IPS DF 19.7 (cell line): ENCODE measurements at places on chromosomes 1 and 21.

DNA sequence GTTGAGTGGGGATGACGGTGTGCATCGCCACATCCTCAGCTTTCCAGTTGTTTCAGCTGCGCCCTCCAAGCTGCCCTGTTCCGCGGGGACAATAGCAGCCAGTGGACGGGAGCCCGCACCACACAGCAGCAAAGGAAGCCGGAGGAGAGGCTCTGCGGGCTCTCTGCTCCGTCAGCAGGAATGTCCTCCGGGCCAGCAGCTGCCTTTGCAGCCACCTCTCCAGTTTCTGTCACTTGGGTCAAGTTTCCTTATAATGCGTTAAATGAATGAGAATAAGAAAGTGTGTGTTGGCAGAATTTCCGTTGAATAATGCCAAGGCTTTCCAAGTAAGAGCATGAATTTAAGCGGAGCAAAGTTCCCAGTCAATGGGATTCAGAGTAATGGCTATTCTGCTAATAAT is 263.3 kb downstream of the KIF26B start:
- no peak for DNase-seq

DNA sequence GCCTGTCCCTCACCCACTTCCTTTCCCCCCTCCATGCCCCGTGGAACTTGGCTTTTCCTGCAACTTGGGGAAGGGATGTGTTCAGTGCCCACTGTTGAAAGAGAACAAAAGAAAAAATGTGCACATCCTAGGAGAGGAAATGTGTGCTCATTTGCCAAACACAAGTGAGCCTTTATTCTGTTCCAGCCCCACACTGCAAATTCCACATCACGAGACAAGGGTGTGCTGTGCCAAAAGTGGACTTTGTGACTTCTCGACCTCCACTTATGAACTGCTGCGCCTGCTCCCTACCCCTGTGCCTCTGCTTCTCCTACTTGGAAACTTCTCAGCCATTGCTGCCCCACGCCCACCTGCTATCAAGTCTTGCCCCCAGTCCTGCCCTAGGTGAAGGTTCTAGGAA is 97.0 kb upstream of the GRIK3 start:
- DNase-seq = no peak

DNA sequence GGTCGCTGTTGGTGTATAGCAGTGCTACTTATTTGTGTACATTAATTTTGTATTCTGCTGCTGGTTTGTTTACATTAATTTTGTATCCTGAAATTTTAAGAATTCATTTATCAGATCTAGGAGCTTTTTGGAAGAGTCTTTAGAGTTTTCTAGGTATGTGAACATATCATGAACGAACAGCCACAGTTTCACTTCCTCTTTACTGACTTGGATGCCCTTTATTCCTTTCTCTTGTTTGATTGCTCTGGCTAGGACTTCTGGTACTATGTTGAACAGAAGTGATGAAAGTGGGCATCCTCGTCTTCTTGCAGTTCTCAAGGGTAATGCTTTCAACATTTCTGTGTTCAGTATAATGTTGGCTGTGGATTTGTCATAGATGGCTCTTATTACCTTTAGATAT is 1757.9 kb downstream of the BRINP3 start:
- no peak for DNase-seq

DNA sequence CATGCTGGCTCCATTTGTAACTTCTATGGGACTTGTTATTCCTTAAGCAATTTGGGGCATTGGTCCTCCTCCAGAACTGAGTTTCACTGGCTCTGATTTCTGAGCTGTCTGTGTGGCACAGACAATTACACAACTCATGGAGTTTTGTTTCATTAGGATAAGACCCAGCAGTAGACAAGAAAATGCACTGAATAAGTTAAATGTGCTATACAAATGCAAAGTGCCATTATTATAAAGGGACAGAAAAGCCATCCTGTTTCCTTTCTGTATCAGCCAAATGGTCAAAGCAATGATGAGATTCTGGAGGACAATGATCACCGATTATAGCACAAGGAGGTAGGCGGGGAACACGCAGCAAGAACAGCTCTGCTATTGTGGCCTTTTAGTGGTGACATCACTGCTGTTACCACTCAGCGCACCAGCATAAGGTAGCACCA is 81.9 kb downstream of the CNIH3 start:
- no peak for DNase-seq

DNA sequence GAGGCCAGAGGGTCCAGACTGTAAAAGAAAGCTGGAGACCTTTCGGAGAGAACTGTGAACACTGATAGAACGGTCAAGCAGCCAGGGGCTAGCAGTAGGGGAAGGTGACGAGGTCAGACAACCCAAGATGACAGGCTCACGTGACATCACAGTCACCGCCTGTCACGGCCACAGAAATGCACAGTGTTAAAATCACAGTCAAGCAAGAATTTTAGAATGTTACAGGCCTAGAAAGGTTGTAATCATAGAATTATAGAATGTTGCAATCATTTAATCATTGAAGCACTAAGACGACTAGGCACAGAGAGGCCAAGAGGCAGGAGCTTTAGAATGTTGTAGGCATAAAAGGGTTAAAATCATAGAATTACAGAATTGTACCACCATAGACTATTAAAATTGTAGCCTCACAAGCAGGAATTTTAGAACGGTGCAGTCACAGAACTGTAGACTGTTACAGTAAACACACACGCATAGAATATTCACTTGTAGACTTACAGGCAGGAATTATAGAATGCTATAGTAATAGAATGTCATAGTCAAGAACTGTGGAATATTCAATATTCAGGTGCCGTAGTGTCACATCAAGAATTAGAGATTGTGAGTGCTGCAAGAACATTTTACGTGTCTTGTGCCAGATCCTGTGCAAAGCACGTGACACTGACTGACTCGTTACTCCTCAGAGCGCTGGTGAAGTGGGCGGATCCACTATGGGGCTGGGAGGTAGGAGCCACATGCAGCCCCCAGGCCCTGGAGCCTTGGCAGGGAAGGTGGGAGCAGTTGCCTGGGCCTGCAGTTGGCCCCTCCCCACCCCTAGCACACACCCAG is 118.1 kb downstream of the EPHB2 start:
- DNase-seq = no peak

- DNase-seq = no peak
Observed at GRCh38 chr21:41067709-41068108, 100.3 kb upstream of the BACE2 start.

DNA sequence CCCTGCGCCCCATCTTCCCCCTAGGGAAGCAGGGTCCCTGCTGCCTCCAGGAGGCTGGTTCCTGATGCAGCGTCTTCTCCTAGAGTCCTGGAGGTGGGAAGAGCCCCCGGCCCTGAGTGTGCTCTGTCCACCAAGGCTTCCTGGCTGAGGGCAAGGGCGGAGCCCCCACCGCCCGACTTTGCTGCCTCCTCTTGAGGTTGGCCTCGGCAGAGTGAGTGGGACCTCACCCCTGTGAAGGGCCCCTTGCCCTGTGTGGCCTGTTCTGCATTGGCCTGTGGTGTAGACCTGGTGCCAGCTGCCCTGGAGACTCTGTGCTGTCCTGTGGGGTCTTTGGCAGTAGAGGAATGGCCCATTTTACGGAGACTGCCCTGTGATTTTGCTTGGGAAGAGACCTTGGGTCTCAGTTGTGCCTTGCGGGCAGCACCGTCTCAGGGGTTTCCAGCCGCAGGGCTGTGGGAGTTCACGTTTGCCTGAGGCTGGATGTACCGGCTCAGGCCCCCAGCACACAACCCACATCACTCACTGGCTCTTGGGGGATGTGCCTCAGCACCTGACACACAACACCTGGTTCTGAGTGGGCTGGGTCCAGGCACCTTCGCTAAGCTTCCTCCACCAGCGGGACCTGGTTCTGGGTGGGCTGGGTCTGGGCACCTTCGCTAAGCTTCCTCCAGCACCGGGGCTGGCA is 73.6 kb downstream of the SKI start:
- DNase-seq = no peak

GRCh38 chr1:33433509-33434362 is 2.8 kb upstream of the PHC2 start:
- DNase-seq = no peak

- DNase-seq = no peak
Observed at GRCh38 chr1:32047701-32048100, 25.0 kb upstream of the TMEM39B start.

GRCh38 chr1:179702946-179703539 is 40.0 kb upstream of the FAM163A start:
- DNase-seq = no peak

DNA sequence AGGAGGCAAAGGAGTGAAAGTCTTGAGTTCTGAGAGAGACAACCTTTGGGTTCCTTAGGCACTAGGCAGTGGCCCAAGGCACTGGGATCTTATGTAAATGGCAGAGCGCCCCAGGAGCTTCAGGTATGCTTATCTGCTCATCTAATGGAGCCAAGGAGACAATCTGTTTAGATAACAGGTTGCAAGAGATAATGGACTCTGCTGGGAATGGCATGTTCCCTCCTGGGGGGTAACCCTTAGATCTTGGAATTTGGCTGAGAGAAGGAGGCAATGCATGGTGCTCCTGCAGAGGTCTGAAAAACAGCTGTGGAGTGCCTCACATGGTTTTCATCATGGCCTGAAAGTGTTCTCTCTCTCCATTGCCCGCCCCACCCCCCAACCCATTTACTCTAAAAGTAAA is 44.1 kb upstream of the WLS start:
- DNase-seq = peak; percentile 95

DNA sequence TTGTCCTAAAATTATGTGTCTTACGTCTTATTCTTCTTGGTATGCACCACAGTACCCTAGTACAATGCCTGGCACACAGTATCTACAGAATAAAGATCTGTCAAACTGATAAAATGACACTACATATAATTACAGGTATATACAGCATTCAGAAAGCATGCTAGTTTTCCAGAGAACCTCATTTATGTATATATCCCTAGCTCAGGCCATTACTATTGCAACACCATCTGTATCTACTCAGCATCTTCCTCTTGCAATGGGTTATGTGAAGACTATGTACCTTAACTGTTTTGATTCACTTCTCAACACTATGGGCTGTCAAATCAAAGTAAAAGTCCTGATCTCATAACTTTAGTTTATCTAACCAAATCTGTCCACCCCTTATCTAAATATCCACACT is 58.5 kb upstream of the GUCA2A start:
- no peak for DNase-seq

DNA sequence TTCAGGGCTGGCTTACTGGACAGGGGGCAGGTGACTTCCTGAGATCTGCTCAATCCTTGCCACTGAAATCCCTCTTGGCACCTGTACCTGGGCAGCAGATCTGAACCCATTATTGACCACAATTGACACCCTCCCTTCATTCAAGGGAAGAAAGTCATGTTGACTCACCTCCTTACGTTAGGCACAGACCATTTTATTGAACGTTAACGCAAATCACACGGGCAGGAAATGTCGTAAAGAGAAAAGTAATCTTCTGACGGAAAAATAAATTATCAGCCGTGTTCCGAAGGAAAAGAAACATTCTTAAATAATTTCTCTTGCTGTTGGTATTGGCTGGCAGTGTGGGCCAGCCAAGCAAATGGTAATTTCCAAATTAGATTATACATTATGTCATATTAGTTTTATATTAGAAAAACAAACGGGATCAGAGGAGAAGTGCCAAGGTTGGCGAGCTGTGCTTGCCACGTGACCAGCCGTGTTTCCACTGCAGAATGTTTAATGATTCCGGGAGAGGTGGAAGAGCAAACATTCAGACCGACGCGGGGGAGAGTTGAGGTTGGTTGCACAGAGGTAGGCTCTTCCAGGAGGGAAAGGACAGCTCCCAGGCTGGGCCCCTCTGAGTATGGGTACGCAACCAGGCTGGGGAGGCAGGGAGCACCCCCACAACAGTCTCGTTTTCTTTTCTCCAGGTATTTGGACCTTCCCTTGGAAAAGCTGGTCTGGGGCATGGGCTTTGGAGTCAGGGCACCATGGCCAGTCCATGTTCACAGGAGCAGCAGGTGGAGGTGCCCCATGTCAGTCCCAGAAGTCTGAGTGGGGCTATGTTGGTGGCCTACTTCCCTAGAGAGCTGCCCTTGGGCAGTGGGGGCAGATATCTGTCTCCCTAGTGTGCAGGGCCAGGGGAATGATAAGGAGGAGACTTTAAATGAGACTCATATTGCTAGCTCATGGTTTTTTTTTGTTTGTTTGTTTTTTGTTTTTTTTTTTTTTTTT is 121.1 kb downstream of the FOXD2 start:
- no peak for DNase-seq

- peak; percentile 57 for DNase-seq
Observed at GRCh38 chr1:114118351-114118990, 35.2 kb downstream of the SYT6 start.

DNA sequence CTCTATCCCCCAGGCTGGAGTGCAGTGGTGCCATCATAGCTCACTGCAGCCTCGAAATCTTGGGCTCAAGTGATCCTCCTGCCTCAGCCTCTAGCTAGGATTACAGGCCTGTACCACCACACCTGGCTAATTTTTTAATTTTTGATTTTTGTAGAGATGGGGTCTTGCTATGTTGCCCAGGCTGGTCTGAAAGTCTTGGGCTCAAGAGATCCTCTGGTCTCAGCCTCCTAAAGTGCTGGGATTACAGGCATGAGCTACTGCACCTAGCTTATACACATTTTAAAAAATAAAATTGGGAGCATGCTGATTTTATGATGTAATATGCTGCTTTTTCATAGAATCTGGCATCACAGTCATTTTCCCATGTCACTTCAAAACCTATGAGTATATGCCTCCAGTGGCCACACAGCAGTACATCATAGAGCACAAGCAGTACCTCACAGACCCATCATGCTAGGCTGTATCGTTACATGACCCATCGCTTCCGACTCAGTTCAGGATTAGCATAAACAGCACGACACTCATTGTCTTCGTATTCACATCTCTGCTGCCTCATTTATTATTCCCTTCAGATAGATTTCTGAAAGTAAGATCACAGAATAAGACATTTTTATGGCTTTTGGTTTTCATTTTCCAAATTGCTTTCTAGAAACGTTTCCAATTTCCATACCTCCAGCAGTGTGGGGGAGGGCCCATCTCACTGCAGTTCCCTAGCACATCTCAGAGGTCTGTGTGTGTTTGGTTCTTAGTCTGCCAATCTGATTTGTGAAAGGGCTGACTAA is 35.9 kb upstream of the CCSAP start:
- no peak for DNase-seq

- no peak for DNase-seq
Observed at GRCh38 chr1:30103708-30104411, 619.5 kb downstream of the MATN1 start.

GRCh38 chr1:204192589-204193352 is 3.5 kb downstream of the KISS1 start:
- no peak for DNase-seq

DNA sequence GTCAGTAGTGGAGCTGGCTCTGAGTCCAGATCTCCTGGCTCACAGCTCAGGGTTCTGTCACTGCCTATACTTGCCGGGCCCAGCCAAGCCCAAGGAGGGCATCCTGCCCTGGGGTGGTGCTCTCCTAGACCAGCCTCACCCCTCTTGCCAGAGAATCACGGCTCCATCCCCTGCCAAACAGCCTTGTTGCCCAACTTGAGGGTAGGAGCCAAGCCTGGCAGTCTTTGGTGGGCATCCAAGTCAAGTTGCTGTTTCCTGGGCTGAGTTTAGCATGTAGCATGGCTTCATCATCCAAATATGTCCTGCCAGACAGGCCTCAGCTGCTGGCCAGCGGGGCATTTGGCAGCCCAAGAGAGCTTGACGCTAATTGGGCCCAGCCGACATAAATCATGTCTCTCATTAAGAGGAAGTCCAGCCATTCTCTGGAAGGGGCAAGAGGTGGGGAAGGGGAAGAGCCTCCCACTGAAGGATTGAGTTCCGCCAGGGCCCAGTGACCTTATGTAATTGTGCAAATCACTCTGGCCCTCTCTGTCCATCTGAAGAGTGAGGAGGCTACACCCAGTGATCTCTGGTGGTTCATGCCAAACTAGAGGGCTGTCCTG is 22.6 kb upstream of the TRABD2B start:
- no peak for DNase-seq

- no peak for DNase-seq
Observed at GRCh38 chr1:225712391-225712790, 59.5 kb upstream of the ENAH start.

- no peak for DNase-seq
Observed at GRCh38 chr1:9246215-9246614, 11.6 kb downstream of the H6PD start.
